ENCODE measurements at places on chromosomes 6 and 20.
A peak's percentile ranks its signal among the peaks of the same experiment; 100 is the strongest.

- DNase-seq = peak; percentile 42
Observed at GRCh38 chr6:53888931-53889330, 94.1 kb downstream of the LRRC1 start.

GRCh38 chr6:63352069-63352543 lies 32.3 kb upstream of the LGSN start:
- DNase-seq = peak; percentile 47

DNA sequence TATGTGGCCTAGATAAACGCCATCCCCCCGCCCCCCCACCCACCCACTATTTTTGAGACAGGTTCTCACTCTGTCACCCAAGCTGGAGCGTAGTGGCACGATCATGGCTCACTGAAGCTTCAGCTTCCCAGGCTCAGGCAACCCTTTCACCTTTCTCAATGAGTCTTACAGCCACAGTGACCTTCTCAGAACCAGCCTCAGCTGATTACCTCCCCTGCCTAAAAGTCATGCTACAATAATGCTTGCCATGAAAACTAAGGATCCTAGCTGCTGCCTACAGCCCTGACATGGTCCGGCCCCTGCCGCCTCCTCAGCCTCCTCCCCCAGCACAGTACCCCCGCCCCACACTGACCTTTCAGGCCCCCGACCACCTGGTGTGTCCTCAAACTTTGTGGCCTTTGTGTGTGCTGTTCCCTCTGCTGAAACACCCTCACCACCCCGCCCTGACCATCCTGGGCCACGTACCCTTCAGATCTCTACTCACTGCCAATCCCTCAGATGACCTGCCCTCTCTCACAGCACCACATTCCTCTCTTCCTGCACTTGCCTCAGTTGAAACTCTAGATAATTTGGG lies 31.3 kb downstream of the PNPLA1 start:
- no peak for DNase-seq

DNA sequence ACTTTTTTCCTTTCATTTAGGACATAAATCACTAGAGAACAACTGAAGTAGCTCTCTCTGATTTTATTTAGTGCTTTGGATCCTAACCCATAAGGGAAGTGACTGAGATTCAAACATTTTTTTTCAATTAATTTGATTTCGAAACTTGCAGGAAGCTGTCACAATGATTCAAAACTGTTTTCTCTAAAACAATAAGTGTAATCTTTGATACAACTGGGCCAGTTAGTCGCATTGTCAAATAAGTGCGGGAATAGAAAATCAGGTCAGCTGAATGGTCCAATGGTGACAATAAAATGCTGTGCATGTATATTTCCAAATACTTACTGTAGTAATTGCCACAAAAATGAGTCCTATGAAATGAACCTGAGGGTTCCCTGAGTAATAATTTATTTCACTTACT lies 930.8 kb downstream of the TFAP2A start:
- no peak for DNase-seq

GRCh38 chr6:90100059-90100665 lies 196.5 kb downstream of the BACH2 start:
- DNase-seq = no peak

DNA sequence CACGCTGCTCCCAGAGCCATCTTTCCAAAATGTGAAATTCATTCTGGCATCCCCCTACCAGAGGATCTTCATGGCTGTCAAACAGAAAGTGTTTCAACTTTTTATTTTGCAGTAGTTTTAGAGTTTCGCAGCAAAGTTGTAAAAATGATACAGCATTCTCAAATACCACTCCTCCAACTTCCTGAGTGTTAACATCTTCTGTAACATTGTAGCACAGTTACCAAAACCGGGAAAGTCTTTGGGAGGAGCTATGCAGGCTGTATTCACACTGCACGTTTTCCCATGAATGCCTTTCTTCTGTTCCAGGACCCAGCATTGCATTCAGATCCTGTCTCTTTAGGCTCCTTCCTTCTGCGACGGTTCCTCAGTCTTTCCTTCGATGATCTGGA lies 30.1 kb downstream of the CDYL start:
- DNase-seq = no peak

- no peak for DNase-seq
Observed at GRCh38 chr6:125431971-125432370, 130.2 kb upstream of the HDDC2 start.

DNA sequence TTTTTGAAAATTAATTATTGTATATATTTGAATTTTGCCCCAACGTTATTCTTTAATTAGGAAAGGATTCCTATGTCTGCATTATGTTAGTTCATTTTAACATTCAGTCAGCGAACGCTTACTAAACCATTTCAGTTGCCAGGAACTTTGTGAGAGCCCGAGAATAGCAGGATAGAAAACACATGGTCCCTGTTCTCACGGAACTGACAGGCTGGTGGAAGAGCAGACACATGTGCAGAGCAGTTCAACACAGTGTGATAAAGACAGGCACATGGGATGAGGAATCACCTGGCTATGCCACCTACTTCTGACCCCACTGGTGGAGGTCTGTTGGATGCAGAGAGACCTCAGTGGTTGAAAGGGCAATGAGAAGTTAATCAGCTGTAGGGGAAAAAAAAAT lies 367.2 kb downstream of the EPM2A start:
- DNase-seq = no peak

DNA sequence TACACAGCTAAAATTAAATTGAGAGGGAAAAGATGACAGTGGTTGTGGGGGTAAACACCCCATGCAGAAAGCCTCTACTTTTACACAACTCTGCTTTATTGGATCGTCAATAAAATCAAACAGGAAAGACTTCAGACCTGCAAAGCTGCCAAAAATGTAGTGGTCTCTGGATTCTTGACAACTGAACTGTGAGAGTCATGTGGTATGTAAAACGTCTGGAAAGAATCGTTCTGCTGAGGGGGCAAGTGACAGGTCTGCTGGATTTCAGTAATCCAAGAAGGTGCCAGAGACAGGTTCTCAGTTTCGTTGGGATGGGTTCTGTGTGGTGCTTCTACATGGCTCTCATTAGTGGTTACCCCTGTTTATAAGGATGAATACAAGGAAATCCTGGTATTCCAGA lies 63.3 kb downstream of the TSPYL4 start:
- peak; percentile 87 for DNase-seq

- no peak for DNase-seq
Observed at GRCh38 chr6:167162591-167162990, 4.8 kb upstream of the GPR31 start.

DNA sequence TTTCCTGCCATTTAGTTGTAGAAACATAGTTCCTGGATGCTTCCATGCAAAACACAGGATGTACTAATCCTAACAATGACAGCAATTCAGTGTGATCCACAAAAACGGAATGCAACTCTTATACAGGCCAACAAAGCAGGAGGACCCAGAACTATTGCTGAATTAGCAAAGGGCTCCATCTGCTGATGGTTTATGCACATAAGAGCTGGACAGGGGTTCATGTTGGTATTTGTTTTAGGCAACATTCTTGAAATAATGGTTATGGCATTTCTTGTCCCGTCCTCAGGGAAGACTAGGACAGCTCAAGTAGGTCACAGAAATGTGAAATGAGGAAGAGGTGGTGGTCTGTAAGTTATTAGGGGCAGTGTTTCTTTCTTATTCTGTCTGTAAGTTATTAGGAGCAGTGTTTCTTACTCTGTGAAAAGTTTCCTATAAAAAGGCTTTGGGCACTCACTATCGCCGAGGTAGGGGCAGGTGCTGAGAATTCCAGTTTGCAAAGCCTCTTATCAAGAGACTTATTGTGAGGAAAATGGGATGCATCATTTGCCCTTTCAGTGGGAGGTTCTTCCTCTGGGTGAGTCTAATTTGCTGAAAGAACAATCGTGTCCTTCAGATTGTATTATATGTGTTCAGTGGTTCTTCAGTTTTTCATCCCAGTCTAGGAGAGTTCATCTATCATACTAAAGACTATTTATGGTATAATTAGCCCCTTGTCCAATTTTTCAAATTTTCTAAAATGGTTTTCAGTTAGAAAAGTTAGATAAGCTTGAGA lies 171.1 kb downstream of the MCHR2 start:
- DNase-seq = peak; percentile 54

DNA sequence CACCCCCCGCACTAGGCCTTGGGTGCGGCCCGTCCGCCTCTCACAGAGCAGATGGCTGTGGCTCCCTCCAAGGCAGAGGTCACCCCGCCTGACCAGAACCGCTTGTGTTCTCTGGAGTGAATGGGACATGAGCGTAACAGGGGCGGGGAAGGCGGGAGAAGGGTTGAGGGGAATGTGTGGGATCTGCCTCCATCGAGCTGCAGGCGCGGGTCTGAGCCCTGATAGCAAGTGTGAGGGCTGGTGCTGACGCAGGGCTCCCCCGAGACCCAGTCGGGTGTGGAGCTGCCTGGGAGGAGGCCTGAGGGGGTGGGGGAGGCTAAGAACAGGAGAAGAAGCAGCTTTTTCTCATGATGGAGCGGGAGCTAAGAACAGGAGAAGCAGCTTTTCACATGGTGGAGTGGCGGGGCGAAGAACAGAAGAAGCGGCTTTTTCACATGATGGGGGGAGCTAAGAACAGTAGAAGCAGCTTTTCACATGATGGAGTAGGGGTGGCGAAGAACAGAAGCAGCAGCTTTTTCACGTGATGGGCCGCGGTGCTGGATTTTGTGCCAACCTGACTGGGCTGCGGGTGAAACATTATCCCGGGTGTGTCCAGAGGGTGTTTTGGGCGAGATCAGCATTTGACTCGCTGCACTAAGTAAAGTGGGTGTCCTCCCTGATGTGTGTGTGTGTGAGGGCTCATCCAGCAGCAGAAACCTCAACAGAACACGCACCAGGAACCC lies 169.3 kb downstream of the TTLL2 start:
- peak; percentile 11 for DNase-seq

DNA sequence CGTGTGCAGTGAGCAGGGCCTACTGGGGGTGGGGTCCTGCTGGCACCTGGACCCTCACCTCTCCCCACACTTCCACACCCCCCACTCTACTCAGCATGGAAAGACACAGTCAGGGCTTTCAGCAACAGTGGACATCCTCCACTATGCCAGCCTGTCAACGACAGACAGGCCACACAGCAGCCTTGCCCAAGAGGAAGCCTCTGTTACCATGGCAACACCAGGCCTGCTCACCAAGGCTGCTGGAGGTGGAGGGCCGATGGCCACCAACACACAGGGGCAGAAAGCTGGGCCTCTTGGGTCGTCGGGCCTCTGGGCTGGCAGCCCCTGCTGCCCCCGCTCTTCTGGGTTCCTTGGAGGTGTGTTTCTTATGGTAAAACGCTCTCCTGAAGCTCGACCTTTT lies 13.6 kb downstream of the BNIP5 start:
- DNase-seq = peak; percentile 10

- DNase-seq = no peak
Observed at GRCh38 chr6:137248702-137249101, 29.5 kb upstream of the IFNGR1 start.

GRCh38 chr6:24313251-24314141 lies 44.4 kb downstream of the DCDC2 start:
- DNase-seq = peak; percentile 28

- DNase-seq = no peak
Observed at GRCh38 chr20:57325632-57326356, 3.8 kb upstream of the SPO11 start.

DNA sequence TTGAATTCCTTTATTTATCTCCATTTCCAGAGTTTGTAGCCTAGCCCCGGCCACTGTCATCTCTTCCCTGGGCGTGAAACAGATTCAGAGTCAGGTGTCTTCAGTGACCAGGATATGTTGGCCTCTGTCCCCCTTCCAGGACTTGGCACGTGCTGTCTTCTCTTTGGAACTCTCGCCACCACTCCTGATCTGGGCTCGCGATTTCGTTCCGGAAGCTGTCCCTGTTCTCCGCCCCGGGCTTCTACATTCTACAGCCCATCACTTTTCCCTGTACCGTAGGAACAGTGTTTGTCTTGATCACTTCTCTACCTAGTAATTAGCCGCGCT lies 739 bp downstream of the GSS start:
- DNase-seq = peak; percentile 59

DNA sequence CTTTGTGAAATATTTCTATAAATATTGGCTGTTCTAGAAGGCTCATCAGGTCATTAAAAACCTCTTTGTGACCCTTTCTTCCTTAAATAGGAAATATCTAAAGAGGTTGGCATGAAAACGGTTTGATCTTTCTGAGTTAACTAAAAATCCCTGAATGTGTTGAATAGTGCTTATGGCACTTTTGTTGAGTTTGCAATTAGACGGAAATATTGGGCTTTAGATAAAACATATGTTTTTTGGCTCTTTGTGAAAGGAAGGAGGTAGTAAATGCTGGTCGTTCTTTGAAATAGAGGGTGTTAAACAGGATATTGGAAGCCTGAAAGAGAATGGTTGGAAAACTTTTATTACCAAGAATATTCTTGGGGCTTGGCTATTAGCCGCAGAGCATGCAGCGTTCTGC lies 163.0 kb downstream of the ARID1B start:
- DNase-seq = no peak

DNA sequence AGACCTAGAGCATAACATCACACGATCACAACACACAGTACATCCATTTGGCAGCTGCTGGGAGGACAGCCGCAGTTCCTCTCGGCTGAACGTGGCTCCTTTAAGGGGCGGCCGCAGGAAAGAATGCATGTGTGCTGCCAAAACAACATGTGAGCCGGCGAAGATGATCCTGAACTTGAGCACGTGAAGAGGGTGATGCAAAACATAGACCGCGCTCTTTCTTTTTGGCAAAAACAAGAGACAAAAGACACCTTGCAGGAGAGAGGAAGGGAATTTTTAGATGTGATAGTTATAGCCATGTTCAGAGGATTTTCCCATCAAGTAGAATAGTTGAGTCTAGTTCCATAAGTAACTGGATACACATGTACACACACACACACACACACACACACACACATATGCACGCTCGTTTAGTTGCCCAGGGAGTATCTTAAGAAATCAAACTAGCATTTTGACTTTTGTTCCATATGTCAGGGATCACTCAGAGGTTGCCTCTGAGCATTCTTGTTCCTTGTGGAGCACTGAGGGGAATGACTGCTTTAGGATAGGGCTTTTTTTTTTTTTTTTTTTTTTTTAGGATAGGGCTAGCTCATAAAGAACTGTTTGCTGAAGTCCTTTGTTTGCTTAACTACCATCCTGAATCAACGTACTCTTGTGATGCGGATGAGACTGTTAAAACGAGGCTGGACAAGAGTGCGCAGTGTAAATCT lies 21.7 kb upstream of the RANBP9 start:
- peak; percentile 83 for DNase-seq

GRCh38 chr6:30149234-30149633 lies 11.8 kb downstream of the TRIM10 start:
- DNase-seq = no peak

DNA sequence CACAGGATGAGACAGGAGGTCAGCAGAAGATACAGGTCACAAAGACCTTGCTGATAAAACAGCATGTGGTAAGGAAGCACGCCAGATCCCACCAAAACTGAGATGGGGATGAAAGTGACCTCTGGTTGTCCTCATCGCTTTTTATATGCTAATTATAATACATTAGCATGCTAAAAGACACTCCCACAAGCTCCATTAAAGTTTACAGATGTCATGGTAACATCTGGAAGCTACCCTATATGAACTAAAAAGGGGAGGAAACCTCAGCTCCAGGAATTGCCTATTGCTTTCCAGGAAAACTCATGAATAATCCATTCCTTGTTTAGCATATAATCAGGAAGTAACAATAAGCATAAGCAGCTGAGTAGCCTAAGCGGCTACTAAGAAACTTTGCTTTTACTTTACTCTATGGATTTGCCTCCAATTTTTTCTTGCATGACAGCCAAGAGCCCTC lies 8.4 kb upstream of the RIN2 start:
- DNase-seq = no peak

GRCh38 chr6:25913741-25914140 lies 16.8 kb downstream of the SLC17A2 start:
- no peak for DNase-seq
